ENCODE measurements at places on chromosomes 6 and 20.

- no peak for DNase-seq
These were observed 13.6 kb downstream of the GLP1R start for GRCh38 chr6:39062014-39062740.

DNA sequence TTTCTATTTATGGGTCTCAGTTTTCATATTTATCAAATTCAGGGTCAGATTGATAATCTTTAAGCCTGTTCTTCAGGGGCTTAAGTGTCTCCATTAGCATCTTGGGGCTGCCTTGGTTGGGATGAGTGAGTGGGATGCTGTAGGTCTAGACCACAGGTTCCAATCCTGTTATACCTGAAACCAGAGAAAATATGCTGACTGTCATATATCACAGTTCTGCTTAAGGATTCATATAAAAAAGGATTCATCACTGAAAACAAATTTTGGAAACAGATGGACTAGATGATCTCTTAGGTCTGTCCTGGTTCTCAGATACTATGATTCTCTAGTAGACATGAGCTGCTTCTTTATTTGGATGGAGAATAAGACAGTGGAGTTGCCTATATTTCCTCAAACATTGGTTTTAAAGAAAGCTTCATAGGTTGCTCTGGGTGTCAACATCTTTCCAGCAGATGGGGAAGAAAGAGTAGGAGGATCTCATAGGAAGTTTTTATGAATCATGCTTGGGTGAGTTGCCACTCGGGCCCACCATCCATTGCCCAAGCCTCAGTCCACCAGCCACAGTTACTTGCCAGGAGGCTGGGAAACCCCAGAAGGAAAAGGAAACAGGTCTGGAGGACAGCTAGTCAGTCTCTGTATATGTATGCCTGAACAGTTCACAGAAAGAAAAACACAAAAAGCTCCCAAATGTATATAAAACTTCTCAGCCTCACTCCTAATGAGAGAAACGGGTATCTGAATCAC is 42.9 kb upstream of the MAP7 start:
- no peak for DNase-seq

- DNase-seq, result no peak
These were observed 3.4 kb upstream of the TMEM30A start for GRCh38 chr6:75288023-75288422.

DNA sequence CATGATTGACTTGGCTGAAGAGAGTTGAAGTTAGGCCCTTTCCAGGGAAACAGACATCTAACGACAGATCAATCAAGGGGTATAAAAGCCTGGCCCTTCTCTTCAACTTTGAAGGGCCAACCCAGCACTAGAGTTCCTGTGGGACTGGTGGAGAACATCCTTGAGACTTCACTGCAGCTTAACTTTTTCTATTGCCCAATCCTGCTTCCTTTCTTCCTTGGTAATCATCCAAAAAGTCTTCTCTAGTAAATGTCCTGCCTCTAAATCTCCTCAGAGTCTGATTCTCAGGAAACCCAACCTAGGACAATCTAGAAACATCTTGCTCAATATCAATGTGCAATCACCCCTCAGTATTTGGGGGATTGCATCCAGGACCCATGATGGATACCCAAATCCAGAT is 1.9 kb downstream of the MKKS start:
- no peak for DNase-seq

GRCh38 chr6:144298194-144298593 is 13.1 kb downstream of the UTRN start:
- no peak for DNase-seq

- no peak for DNase-seq
These were observed 22.5 kb upstream of the NHSL1 start for GRCh38 chr6:138521790-138522189.

DNA sequence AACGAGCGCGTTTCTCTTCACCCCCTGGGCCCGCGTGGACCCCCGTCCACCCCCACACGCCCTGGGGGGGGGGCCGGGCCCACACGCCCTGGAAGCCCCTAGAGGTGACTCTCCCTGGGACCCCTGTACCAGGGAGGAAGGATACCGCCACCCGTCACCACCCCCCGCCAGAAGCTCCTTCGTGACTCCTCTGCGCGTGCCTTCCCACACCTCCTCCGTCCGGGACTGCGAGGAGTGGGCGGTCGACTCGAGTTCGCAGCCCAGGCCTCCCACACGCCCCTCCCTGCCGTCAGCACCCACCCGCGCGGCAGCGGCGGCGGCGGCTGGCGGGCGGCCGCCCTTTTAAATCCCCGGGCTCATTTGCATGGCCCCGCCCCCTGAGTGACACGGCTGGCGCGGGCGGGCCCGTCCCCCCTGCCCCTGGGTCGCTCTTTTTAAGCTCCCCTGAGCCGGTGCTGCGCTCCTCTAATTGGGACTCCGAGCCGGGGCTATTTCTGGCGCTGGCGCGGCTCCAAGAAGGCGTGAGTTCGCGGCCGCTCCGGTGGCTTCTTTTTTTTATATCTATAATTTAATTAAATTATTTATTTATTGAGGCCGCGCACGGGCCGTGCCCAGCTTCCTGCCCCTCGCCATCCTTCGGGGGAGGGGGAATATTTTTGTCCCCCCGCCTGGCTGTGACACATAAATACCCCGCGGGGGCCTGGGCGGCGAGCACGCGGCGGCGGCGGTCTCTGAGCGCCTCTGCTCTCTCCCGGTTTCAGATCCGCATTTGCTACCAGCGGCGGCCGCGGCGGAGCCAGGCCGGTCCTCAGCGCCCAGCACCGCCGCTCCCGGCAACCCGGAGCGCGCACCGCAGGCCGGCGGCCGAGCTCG is at the start of gene HMGA1:
HMGA1 (plus strand) TSS at position 431 of the 873 bp plus-strand sequence. CDS start 3,908 bp downstream, outside the sequence.
- peak; percentile 92 for DNase-seq

DNA sequence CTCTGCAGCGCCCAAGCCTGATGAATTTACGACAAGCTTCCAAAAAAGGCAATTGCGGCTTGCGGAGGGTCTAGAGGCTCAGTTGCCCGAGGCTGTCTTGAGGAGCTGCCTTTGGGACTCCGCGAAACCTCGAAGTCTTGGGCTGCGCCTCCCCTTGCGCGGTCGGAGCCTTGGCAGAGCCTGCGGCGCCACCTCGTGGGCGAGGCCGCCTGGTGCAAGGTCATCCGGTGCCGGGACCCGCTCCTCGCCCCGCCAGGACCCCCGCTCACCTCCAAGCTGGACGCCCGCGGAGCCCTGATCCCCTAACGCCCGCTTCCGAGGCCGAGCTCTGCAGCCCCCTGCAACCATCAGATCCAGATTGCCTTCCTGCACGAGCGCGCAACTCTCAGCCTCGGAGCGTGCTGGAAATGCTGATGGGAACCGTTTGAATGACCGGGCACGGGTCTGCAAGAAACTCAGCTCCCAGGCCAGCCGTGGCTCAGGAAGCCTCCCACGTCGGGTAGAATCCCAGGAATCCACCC is 14.9 kb upstream of the FAM210B start:
- DNase-seq, result peak; percentile 77

All from stimulated activated CD8-positive, alpha-beta memory T cell treated with anti-CD3 and anti-CD28 coated beads, Interleukin-4, amount 100 ng/mL, for 48 hours (primary cell).